ENCODE measurements at places on chromosomes 4 and X.
A peak's percentile ranks its signal among the peaks of the same experiment; 100 is the strongest.

GRCh38 chr4:39908284-39908683 is 69.4 kb downstream of the PDS5A start:
- DNase-seq, result no peak

DNA sequence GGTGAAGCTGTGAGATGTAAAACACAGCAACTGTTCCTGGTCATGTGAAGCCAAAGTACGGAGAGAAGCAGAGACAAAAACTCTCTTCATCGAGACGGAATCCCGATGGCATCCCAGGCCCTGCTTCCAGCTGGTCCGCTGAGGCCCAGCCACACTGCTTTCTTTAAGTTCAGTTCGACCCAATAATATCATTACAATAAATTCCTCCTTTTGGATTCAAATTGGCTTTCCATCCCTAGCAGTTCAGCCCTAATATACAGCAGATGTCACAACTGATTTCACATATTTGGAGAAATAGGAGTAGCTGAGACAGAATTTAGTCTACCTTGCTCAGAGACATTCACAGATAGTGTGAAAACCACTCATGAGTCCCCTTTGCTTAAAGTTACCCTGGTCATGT is 98.3 kb upstream of the SPRY1 start:
- no peak for DNase-seq

DNA sequence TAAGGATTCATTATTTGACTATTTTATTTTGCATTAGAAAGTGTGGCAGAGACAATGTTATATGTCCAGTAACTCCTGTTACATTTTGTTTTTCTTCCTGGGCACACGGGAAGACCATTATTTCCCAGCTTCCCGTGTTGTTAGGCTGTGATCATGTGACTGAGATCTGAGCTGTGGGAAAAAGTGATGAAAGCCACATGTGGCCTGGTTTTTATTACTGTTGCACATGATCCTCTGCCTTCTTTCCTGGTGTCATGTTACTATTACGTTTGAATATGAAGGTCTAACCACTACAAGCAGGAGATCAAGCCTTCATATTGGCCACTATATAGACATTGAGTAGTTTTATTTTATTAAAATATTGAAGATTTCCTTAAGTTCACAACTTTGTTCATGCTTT is 28.2 kb upstream of the MID1 start:
- DNase-seq, result no peak

- DNase-seq, result no peak
Observed at GRCh38 chrX:9927698-9928482, 39.3 kb upstream of the CLDN34 start.

DNA sequence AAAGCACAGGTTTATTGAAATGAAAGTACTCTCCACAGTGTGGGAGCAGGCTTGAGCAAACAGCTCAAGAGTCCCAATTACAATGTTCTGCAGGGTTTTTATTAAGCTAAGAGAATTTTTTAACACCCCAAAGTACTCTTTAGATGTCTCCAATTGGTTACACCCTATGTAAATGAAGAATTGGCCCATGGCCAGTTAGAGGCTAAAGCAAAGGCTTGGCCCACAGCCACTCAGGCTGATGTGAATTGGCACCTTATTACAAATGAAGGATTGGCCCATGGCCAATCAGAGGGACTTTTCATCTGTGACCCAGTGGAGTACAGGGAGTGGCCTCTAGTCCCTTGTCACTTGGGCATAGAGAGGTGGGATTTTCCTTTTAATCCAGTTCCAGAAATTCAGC is 30.1 kb upstream of the IQCM start:
- no peak for DNase-seq

- no peak for DNase-seq
Observed at GRCh38 chr4:125489952-125490690, 175.4 kb downstream of the FAT4 start.

GRCh38 chrX:48782795-48783194 is 3.6 kb upstream of the GATA1 start:
- no peak for DNase-seq

GRCh38 chrX:103211012-103211715 is 3.7 kb upstream of the BEX4 start:
- peak; percentile 28 for DNase-seq

- no peak for DNase-seq
Observed at GRCh38 chr4:137432446-137433311, 99.6 kb downstream of the PCDH18 start.

DNA sequence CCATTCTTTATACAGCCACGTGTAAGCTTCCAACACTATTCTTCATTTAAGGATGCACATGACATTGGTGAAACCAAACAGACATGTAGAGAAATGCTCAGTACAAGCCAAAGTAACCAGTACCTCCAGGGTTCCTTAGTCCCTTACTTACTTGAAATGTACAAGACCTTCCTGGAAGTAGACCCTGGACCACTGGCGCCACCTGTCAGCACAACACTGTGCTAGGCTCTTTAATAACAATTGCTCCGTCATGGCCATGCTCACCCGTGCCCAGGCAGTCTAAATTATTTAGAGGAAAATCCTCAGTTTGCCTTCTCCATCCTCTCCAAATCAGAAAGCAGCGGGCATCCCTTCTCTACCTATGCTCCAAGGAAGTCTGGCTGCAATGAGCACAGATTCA is 52.7 kb downstream of the ADGRA3 start:
- DNase-seq, result no peak

DNA sequence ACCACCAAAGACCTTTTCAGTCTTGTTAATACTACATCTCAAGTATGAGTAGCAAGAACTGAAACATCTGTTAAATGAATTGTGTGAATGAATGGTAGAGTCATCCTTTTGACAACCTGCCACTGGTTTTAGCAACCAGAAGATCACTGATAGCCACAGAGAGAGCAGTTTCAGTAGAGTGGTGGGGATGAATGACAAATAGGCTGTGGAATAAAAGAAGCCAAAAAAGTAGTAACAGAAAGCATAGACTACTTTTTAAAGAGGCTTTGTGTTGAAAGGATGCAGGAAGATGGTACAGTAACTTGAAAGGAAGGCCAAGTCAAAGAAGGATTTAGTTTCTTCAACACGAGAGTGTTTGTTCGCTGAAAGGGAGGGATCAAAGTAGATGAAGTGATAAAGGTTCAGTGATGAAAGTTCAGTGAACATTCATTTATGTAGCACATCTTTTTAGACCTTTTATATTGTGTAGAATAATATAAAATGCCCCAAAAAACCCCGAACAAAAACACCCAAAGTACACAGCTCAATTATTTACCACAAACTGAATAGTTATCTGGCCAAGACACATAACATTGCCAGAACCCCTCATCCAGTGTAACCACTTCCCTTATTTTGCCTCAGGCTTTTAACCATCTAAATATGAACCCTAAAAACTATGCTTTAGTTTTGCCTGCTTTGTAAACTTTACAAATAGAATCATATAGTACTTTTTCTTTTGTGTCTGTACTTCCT is 40.1 kb upstream of the EIF1AX start:
- no peak for DNase-seq

DNA sequence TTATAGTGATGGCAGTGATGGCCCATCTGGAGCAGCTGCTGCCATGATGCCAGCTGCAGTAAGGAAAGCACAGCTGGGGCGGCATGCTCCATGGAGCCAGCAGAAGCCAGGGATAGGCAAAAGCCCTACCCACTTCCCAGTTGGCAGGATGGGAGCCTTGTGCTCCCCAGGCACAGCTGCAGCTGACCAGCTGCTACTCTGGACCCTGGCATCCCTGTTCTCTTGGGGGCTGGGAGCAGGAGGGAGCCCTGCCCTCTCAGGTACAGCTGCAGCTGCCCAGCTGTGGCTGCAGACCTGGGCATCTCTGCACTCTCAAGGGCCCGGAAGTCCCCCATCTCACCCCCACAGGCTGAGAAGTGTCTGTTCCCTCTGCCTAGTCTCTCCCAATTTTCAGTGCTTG is 531.9 kb downstream of the PCDH18 start:
- no peak for DNase-seq

- DNase-seq, result no peak
Observed at GRCh38 chr4:104404361-104404760, 90.3 kb downstream of the CXXC4 start.
